Neural progenitor cell (in vitro differentiated cells): ENCODE measurements at places on chromosomes 2 and 18.
A peak's percentile ranks its signal among the peaks of the same experiment; 100 is the strongest.

DNA sequence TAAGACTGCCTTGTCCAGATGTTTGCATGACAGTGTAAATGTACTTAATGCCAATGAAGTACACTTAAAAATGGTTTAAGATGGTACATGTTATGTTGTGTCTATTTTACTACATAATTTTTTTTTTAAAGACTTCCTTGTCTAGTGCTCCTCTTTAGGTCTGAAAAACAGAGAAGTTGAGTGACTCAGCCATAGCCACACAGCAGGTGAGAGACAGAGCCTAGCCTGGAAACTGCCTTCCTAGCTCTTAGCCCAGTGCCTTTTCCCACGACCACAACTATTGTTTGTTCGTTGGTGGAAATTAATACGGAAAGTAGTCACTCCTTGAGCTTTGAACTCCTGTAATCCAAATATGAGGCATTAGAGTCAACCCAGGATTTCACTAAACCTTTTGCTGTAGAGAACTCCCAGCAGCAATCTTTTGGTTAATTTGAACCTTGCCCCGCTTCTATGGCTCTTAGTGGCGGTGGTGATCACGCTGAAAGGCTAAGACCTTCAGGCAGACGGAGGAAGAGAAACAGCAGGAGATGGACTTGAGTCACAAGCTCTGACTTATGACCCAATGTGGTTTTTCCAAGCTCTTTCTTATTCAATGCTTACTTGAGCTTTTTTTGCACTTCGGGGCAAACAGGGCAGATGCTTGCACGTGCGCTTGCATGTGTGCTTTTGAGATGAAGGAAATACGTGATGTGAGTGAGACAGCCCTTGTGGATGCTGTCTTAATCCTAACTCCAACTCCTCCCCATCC, 21.2 kb downstream of the TRIB2 start:
- no peak for DNase-seq

GRCh38 chr18:61803393-61803792, 89.4 kb downstream of the RNF152 start:
- DNase-seq, result peak; percentile 32

DNA sequence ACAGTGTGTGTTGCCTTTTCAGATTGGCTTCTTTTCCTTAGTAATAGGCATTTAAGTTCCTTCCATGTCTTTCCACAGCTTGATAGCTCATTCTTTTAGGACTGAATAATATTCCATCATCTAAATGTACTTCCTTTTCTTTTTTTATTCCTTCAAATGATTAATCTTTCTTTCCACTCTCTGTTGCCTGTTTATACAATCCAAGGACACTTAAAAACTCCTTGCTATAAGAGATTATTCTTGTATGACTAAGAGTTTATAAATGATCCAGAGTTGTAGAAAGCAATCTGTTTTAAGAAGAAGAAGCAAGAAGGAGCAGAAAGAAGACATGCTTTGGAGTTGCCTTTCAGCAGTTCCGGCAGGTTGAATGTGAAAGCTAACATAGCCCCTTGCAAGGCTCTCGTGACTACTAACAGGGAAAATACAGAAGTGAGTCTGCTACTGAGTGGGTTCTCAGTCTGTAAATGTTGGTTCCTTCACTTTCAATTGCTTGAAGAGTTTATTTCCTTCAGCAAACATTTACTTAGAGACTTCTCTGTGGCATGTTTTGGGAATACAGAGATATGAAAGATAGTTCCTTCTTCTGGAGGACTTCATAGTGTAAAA, 123.0 kb downstream of the PMAIP1 start:
- DNase-seq, result no peak

- no peak for DNase-seq
Measured at GRCh38 chr2:29164091-29164846, 49.1 kb downstream of the CLIP4 start.

DNA sequence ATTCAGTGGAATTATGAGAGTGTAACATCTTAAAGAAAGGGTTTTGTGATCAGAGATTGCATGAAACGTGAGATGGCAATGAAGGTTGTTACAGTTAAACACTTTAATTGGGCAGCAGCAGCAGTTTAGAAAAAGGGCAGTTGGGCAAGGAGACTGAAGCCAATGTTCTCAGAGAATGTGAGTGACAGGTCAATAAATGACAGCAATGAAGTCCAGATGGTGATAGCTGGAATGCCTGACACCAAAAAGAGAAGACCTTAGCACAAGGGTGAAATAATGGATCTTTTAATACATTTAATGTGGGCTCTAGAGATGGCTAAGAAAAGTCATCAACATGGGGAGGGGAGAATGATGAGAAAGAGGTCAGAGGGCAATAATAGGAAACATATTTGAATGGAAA, 89.4 kb upstream of the CDH7 start:
- DNase-seq, result no peak

GRCh38 chr18:48600456-48601090, 61.7 kb downstream of the CTIF start:
- no peak for DNase-seq

DNA sequence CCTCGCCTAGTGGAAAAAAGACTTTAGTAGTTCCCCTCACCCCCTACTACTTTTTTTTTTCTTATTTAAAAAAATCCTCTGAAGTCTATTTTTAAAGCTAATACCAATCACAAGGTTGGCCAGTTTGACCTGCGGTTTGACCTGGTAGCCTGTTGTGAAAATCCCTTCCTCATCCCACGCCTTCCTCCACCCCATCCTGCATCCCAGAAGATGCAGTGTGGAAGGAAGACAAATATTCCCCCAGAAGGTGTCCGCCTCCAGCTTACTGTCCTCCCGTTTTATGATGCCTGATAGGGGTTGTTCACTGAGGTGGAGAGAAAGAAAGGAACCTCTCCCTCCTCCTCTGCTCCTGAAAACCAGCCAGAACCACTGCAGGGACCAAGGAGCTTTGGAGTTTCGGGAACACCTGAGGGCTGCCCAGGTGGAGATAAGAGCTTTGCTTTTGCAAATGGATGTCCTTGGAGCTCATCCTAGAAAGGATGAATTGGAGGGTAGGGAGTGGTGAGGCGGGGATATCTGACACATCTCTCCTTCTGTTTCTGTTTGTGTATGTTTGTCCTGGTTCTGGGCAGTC, 909 bp downstream of the ATP6V1C2 start:
- peak; percentile 4 for DNase-seq

- no peak for DNase-seq
Measured at GRCh38 chr2:69538872-69539548, 101.8 kb upstream of the NFU1 start.

GRCh38 chr2:237062585-237062984, 23.1 kb upstream of the COPS8 start:
- DNase-seq, result peak; percentile 31

DNA sequence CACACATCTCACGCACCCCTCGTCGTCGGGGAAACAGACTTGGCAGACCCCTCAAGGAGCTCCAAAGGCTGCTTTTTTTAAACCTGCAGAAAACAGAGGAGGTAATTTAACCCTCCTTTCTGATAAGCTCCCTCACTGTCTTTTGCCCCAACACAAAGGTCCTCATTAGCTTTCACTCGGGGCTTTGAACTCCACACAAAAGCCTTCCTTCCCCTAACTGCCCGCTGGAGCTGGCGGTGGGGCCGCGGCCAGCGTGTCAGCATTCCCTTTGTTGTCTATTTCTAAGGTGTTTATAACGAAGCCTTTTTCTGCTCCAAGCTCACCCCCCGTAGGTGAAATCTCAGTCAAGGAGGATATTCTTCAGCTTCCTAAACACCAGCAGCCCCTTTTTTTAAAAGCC, 43.5 kb upstream of the ID2 start:
- DNase-seq, result peak; percentile 86

GRCh38 chr2:208464205-208464604, 57.6 kb downstream of the PTH2R start:
- no peak for DNase-seq

GRCh38 chr18:34915046-34915445, 126.2 kb upstream of the MAPRE2 start:
- no peak for DNase-seq

DNA sequence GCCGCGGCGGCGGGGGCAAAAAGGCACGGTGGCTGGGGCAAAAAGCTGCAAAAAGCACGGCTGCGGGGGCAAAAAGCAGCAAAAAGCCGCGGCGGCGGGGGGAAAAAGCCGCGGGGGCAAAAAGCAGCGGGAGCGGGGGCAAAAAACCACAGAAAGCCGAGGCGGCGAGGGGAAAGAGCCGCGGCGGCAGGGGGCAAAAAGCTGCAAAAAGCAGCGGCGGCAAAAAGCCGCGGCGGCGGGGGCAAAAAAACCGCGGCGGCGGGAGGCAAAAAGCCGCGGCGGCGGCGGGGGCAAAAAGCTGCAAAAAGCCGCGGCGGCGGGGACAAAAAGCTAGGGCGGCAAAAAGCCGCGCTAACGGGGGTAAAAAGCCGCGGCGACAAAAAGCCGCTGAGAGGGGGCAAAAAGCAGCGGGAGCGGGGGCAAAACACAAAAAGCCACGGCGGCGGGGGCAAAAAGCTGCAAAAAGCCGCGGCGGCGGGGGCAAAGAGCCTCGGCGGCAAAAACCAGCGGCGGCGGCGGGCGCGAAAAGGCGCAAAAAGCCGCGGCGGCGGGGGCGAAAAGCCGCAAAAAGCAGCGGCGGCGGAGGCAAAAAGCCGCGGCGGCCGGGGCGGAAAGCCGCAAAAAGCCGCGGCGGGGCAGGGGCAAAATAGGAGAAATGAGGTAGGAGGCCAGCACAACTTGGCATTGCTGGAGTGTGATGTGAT, 123.4 kb downstream of the ANKRD30BL start:
- peak; percentile 72 for DNase-seq

DNA sequence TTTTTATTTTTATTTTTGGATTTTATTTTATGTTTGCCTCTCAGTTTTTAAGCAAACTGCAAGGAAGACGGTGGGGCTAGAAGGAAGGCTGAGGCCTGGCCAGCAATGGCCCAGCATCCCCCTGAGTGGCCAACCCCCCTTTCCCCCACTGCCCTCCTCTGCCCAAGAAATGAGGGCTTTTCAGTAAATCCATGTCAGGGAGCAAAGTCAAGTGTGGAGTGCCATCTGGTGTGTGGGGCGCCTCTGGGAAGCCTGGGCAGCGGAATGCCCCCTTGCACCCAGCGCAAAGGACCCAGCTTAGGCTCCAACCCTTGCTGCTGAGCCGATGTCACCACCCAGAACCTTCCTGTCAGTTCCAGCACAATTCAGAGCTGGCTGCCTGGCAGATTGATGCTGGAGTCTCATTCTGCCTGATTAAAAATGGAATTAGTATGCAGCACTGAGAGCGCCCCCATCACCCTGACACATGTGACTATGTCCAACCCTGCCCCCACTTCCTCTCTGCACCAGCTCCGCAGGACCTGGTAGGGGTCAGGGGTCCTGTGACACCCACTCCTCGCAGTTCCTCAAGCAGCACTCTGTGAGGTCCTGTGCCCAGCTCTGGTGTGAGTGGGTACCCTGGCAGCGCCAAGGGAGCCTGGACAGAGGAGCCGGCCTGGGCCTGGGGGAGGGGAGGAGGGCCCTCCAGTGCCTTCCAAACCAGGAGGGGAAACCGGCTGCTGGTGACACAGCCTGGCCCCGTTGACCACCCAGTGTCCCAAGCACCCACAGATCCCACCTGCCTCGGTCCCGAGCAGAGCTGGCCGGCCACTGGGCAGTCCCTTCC, 9.2 kb upstream of the ALPP start:
- DNase-seq, result no peak

GRCh38 chr2:101560780-101561315, 85.9 kb upstream of the RFX8 start:
- DNase-seq, result no peak

- DNase-seq, result no peak
Measured at GRCh38 chr2:209547726-209548125, 123.9 kb downstream of the MAP2 start.

DNA sequence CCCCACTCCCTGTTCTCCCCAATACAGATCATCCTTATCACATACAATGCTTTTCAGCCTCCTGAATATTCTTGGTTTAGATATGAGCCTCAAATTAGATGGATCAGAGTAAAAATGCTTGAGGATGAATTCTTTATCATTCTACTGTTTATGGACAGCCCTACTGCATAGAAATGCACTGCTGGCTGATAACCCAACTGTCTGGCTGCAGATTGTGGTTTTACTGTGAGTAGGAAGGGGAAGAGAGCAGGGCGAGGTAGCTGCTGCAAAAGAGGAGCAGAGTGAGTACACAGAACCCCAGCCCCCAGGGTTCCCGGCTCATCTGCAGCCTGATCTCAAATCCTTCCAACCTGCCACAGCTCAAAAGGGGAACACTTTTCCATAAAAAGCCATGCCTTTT, 29.4 kb upstream of the NCOA1 start:
- peak; percentile 9 for DNase-seq

DNA sequence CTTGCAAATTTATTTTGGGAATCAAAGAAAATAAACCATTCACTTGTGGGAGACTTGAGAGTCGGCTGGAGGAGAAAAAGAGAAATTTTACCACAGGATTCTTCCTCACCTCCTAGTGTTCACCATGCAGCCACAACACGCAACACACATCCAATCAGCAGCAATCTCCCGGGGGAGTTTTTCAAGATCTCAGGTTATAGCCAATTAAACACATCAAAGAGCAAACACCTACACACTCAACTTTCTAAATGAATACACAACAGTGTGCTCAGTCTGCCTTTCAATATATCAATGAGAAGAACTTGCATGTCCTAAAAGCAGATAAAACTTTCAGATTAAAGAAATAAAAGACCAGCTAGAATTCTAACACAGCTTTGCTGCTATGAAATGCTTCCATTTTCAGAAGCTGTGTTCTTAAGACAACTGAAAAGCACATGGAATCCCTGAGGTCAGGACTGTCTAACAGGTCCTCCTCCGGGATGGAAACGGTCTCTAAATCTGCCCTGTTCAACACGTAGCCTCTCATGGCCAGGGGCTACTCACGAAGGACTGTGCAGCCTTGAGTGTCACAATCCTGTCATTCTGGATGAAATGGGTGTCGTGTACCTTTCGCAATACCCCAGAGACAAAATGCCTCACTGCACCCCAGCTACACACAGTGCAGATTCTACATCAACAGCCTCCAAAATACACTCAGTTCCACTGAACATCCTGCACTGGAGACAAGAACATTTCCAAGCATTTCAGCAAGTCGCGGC, 84.2 kb downstream of the ZNF516 start:
- DNase-seq, result no peak

DNA sequence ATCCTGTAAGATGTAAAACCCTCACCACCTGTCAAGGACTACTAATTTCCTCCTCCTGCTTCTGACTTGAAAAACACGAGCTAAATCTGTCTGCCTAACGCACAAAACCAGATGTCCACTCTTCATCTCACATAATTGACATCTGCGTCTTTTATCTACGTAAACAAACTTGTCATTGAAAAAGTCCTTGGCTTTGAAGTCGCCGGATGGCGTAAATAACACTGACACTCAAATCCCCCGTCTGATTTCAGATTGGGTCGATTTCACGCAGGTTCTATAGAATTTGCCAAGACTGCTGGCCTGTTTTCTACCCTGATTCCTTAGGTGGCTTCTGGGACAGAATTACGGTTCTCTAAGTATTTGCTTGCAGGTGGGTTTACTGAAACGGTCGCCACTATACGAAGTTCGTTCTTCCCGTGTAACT, 539 bp upstream of the MOB4 start:
- DNase-seq, result no peak

- no peak for DNase-seq
Measured at GRCh38 chr2:160227293-160227915, 27.3 kb upstream of the ITGB6 start.

DNA sequence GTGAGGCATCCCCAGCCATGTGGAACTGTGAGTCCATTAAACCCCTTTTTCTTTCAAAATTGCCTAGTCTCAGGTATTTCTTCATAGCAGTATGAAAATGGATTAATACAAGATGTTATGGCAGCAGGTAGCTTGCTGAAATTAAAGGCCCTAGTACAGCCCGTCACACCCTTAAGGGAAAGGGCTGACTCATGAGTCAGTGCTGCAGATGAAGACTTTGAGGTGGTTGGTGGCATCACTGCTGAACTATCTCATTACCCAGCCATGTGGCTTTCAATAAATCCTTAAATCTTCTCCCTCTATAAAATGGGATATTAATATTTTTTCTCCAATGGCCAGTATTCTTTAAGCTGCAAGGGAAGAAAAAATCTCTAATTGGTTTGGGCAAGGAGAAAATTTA, 226.1 kb upstream of the CCDC68 start:
- no peak for DNase-seq
